Esophagus squamous epithelium (tissue), 5 donors: ENCODE measurements at places on chromosomes 3 and 15.

DNA sequence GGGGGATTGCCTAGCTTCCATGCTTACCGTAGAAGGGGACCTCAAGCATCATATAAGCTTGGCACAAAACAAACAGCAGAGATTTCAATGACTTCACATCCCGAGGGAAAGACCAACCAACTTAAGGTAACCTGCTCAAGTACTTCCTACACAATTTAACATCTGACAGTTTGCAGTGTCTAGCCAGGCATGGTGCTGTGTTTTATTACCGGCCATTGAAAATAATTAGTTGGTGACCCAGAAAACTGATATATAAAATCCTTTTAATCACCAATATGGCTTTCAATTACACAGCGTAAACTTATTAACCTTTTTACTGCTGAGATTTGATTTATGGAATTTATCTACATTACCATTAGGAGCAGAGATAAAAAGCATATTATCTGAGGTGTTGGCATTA lies 268.3 kb downstream of the ARRDC4 start:
- no peak overlapping the region for H3K4me3 ChIP-seq
- no peak overlapping the region for H3K27ac ChIP-seq
- no peaks in the 10 kb centered on the region for H3K4me1 ChIP-seq
- DNase-seq = no peak
- H3K36me3 ChIP-seq = no peaks in the 10 kb centered on the region
- H3K27me3 ChIP-seq = no peaks in the 10 kb centered on the region

DNA sequence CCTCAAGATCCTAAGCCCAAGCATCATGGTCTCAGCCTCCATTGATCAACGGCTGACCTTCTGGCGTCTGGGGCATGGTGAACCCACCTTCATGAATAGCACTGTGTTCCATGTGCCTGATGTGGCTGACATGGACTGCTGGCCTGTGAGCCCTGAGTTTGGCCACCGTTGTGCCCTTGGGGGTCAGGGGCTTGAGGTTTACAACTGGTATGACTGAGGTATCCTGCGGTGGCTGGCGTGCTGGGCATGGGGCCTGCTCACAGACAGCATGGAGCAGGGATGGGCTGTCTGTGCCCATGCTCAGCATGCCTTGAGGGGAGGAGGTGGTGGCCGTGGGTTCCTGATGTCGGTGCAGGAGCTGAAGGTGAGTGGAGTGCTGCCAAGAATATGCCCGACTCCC lies 3.3 kb downstream of the DALRD3 start:
- H3K36me3 ChIP-seq = peaks cover 59% of the 10 kb centered on the region
- H3K4me1 ChIP-seq = peaks cover 61% of the 10 kb centered on the region
- no peaks in the 10 kb centered on the region for H3K27me3 ChIP-seq
- no peak overlapping the region for H3K27ac ChIP-seq
- no peak overlapping the region for H3K4me3 ChIP-seq
- no peak for DNase-seq

GRCh38 chr3:42736081-42736480 lies 33.5 kb upstream of the HHATL start:
- no peak for DNase-seq
- H3K4me1 ChIP-seq = no peaks in the 10 kb centered on the region
- no peak overlapping the region for H3K27ac ChIP-seq
- H3K4me3 ChIP-seq = no peak overlapping the region

DNA sequence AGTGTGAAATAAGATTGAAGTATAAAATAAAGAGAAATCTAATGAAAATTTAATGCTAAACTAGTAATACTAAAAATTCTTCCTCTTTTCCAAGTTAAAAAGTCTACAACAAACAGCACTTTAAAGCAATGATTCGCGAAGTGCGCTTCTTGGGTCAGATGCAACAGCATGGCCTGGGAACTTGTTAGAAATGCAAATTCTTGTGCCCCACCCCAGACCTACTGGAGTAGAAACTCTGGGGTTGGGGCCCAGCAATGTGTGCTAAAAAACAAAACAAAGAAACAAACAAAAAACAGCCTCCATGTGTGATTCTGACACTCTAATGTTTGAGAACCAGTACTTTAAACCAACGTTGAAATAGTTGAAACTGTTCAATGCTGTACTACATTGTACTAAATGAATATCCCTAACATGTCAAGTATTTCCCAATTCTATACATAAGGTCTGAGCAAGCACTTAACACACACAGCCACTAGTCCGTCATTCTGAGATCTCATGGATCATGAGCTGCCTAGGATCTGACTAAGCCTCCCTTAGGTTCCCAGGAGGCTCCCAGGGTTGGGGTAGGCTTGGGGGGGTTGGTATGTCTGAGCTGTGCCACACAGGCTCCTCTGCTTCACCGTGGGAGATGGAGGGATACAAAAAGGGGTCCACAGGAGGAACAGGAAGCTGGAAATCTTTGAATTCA lies 6.1 kb downstream of the RASGRP1 start:
- H3K27me3 ChIP-seq = no peaks in the 10 kb centered on the region
- H3K4me1 ChIP-seq = peaks cover 3% of the 10 kb centered on the region
- H3K36me3 ChIP-seq = peaks cover 7% of the 10 kb centered on the region
- DNase-seq = no peak

DNA sequence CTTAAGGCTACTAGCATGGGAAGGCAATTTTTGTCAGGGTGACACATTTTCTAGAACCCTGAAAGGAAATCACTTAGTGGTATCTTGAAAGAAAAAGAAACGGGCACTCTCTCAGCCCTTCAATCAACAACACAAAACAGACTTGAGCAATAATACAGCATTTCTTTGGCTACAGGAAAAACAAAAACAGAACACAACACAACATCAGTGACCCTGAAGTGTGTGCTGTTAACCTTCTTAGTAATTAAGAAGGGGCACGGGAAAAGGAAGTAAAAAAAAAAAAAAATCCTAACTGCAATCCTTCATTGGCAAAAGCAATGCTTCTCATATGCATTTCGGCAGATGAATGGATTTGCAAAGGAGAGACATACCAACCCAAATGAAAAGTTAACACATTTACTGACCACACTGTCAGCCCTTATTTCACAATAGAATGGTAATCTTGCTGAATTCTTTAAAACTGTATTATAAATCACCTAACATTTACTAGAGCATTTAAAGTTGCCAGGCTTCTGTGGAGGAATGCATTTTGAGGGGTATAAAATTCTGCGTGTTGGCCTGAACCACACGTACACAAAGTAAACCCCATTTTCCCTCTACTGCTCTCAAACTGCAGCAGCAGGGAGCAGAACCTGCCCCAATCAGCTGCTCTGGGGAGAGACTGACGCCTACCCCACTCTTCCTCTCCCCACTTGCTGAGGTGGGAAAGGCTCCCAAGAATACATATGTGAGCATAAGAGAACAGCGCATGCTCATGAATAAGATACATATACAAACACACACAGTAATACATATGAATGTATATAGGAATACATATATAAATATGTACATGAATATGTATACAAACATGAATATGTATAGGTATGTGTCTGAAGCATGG lies 198.5 kb downstream of the FOXP1 start:
- no peaks in the 10 kb centered on the region for H3K36me3 ChIP-seq
- peaks cover 15% of the 10 kb centered on the region for H3K4me1 ChIP-seq
- no peaks in the 10 kb centered on the region for H3K27me3 ChIP-seq
- no peak overlapping the region for H3K27ac ChIP-seq

- H3K4me3 ChIP-seq = no peak overlapping the region
- peak overlapping the region; percentile 99 for H3K27ac ChIP-seq
- no peaks in the 10 kb centered on the region for H3K36me3 ChIP-seq
- DNase-seq = no peak
Measured at GRCh38 chr3:17740721-17741141, 1.7 kb downstream of the TBC1D5 start.

- DNase-seq = no peak
- H3K27ac ChIP-seq = no peak overlapping the region
- H3K4me3 ChIP-seq = no peak overlapping the region
- H3K36me3 ChIP-seq = no peaks in the 10 kb centered on the region
Measured at GRCh38 chr15:27878841-27879240, 220.3 kb downstream of the OCA2 start.

DNA sequence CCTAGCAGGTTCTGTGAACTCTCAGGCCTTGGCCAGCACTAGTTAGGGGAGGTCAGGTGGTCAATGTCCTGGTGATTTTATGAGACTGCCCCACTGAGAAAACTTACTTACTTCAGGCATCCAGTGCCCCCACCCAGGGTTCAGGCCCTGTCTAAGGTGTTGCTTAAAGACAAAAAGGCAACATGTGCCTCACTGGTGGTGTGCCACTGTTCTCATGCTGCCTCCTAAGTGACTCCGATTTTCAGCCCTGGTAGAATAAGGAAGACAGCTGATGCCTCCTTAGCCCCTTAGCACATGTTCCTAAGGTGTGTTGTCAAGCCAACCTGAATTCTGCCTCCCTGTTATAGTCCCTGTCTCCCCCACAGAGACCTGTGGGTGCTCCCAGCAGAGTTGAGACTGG lies 5.3 kb downstream of the RBM15B start:
- no peak overlapping the region for H3K27ac ChIP-seq
- H3K4me3 ChIP-seq = no peak overlapping the region
- peaks cover 39% of the 10 kb centered on the region for H3K36me3 ChIP-seq
- H3K4me1 ChIP-seq = peaks cover 61% of the 10 kb centered on the region
- H3K27me3 ChIP-seq = no peaks in the 10 kb centered on the region

DNA sequence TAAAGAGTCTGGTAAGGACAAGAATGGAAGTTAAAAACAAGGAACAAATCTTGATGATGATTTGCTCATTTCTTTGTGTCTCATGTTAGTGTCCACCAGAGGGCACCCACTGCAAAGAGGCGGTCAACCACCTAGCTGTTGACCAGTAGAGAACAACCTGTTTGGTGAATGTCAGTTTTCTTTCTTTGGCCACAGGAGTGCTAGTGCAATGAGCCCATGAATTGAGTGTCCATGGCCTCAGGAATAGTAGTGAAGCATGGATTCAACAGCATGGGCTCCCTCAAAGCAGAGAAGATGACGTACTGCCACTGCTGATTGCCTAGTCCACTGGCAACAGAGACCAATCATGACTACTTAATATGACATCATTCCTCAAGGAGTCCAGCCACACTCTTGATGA lies 10.7 kb upstream of the CNTN6 start:
- no peaks in the 10 kb centered on the region for H3K36me3 ChIP-seq
- H3K4me1 ChIP-seq = no peaks in the 10 kb centered on the region
- no peaks in the 10 kb centered on the region for H3K27me3 ChIP-seq
- DNase-seq = no peak

- no peaks in the 10 kb centered on the region for H3K36me3 ChIP-seq
- no peak overlapping the region for H3K4me3 ChIP-seq
- no peaks in the 10 kb centered on the region for H3K27me3 ChIP-seq
- no peak overlapping the region for H3K27ac ChIP-seq
Measured at GRCh38 chr3:88364926-88365325, 215.2 kb downstream of the C3orf38 start.

DNA sequence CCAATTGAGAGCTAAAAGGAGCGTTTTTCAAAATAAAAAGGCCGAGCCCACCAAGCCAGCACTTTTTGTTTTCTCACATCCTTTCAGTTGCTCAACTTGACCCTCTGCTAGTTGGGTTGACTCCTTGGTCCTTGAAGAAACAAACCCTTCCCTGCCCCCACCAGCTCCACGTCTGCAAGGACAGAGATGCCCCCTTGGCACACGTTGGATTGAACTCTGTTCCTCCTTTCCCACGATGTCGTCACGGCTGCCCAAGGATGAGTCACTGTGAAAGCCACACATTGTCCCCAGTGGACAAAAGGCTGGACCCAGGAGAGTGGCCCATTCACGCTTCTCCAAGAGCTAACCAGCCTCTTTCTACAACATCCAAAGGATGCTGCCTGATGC lies 43.0 kb upstream of the SPATA12 start:
- H3K4me1 ChIP-seq = no peaks in the 10 kb centered on the region
- no peaks in the 10 kb centered on the region for H3K36me3 ChIP-seq
- H3K27me3 ChIP-seq = no peaks in the 10 kb centered on the region
- DNase-seq = no peak
- no peak overlapping the region for H3K4me3 ChIP-seq
- H3K27ac ChIP-seq = no peak overlapping the region
